ENCODE measurements at places on chromosomes 6 and 20.

DNA sequence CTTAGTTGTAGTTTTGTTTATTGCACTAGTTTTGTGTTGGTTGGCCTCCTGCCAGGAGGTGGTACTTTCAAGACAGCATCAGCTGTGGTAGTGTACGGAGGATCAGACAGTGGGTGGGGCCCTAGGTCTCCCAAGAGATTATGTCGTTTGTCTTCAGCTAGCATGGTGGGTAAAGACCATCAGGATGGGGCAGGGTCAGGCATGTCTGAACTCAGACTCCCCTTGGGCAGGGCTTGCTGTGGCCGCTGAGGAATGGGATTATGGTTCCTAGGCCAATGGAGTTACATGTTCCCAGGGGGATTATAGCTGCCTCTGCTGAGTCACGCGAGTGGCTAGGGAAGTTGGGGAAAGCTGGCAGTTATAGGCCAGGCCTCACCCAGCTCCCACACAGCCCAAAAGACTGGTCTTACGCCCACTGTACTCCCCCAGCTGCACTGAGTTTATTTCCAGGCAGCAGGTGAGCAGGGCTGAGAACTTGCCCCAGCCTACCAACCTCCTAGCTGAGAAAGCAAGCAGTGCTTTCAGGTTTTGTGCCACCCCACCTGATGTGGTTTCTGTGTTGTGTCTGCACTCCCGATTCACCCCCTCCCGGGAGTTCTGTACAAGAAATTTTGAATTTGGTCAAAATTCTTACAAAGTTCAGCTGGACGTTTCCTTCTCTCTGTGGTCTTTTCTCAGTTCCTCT, 24.7 kb downstream of the ZSCAN31 start:
- DNase-seq, result no peak

- DNase-seq, result no peak
Measured at GRCh38 chr6:128573036-128573435, 52.6 kb upstream of the PTPRK start.

- no peak for DNase-seq
Measured at GRCh38 chr20:46004889-46005473, 3.7 kb upstream of the MMP9 start.

DNA sequence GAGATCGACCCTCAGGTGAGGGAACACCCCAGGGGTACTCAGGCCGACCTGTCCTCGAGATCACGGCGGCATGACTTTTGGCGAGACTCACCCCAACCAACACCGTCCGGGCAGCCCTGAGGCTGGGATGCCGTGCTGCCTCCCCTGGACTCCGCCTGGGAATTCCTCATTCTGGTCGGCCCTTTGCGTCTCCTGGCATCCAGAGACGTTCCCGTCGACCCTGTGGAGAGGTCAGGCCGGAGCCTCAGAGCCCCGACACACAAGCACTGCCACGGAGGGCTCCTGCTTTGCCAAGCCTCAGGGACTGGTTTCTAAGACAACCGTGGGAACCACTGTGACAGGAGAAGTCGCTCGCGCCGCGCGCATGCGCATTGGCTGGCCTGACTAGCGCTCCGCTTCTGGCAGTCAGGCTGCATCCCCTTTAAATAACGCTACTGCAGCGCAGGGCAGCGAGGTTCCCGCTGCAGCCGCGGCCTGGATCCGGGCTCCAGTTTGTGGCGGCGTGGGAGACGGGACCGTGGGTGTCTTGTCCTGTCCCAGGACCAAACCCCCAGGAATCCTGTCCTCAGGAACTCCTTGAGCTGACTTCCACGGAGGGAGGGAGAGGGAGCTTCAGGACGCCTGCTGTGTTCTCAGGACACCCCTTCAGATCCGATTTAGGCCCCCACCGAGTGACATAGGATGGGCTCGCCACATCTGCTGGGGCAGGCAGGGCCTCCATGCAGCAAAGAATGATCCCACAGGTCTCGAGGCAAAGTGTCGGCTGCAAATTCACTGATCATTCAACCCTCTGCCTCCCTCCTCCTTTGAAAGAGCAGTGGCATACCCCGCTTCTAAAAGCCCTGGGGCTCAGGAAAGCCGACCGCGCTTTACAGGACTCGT, 163.2 kb upstream of the ZNF337 start:
- DNase-seq, result peak; percentile 24

GRCh38 chr20:24236201-24236600, 233.2 kb upstream of the SYNDIG1 start:
- no peak for DNase-seq

Data from fibroblast of skin of left quadriceps (primary cell).